ENCODE measurements at places on chromosomes 4 and X.

GRCh38 chr4:15333692-15334633 lies 93.9 kb upstream of the C1QTNF7 start:
- no peak for DNase-seq

GRCh38 chr4:38086151-38086848 lies 126.1 kb downstream of the PTTG2 start:
- no peak for DNase-seq

GRCh38 chr4:15653420-15653819 lies 1.7 kb downstream of the FBXL5 start:
- DNase-seq, result no peak

DNA sequence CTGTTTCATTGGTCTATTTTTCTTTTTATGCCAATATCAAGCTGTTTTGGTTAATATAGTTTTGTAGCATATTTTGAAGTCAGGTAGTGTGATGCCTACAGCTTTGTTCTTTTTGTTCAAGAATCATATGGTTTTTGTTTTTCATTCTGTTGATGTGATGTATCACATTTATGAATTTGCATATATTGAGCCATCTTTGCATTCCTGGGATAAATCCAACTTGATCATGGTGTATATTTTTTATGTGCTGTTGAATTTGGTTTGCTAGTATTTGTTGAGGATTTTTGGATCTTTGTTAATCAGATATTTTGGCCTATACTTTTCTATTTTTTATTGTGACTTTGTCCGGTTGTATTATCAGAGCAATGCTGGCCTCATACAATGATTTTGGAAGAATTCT lies 74.8 kb downstream of the GPAT3 start:
- no peak for DNase-seq

DNA sequence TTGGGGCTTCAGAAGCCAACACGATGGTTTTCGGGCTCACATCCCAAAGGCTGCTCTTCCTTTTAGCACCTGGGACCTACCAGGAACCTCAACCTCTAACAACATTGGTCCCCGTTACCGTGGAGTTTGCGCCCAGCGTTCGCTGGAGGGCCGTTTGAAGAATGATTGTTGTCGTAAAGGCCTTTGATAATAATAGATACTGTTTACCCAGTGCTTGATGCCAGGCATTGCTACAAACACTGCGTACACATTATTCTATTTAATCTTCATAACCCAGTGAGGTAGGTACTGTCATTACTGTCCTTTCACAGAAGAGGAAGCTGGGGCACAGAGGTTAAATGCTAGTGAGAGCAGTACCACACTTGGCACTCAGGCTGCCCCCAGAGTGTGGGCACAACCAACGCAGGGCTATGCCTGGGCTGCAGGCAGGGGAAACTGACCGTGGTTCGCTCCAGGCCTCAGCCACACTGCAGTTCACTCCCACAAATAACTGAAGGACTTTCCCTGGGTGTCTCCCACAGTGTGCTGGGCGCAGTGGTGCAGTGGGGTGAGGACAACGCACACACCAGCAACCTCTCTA lies 1.0 kb upstream of the ACSL1 start:
- DNase-seq, result no peak

- DNase-seq, result no peak
Observed at GRCh38 chr4:139892973-139893736, 227.5 kb downstream of the MGST2 start.

- DNase-seq, result no peak
Observed at GRCh38 chr4:115249808-115250207, 136.4 kb upstream of the NDST4 start.

Measured in HCEC 1CT (cell line).